ENCODE measurements at places on chromosomes 12 and 14.
A peak's percentile ranks its signal among the peaks of the same experiment; 100 is the strongest.

- peak; percentile 64 for DNase-seq
These were observed 799 bp downstream of the SLC38A6 start for GRCh38 chr14:60981633-60982455.

- no peak for DNase-seq
These were observed 95.3 kb downstream of the RIMBP2 start for GRCh38 chr12:130620756-130621155.

GRCh38 chr12:13570005-13570694 lies 373.6 kb downstream of the EMP1 start:
- DNase-seq: no peak

GRCh38 chr12:127485528-127485927 lies 781.4 kb upstream of the TMEM132C start:
- DNase-seq: no peak

DNA sequence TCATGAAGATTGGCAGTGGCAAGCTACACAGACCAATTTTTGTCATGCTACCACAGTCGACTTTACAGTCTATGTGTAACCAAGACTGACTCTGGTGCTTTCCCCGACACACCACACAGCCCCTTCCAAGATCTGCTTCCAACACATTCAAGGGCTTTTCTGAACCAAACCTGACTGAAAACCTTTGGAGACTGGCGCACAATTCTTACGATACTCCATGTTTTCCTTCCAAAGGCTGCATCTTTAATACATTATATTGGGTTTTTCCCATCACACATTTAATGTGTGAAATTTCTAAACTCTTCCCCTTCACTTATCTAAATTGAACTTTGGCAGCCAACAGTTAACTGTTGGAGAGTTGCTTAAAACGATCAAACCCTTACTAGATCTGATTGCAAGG lies 127.7 kb upstream of the SOX5 start:
- no peak for DNase-seq

DNA sequence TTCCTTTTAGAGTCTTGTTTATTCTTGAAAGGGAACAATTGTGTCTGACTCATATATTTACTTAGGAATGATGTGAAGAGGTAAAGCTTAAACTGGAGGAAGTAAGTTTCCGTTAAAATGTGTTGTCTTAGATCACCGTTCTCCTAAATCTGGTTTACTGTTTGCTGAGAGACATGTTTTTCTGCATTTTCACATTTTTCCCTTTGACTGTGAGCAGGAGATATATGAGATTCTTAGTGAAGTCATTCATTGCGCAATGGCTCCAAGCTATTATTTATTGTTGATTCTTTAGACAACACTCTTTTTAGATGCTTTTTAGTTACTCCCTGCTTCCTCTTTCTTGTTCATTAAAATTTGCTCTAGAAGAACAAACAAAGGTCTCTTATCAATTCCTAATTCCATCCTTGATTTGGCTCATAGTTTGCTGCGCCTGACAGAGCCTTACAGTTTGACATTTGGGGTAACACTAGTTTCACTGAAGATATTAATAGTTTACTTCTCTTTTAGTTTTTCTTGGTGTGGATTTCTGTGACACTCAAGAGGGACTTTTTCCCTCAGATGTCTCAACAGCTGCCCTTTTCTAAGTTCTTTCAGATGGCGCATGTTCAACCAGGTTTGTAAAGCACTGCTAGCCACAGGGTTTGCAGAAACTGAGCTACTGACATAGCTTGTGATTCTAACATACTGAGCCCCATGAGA lies 11.4 kb downstream of the CLECL1 start:
- no peak for DNase-seq

- DNase-seq: no peak
These were observed 255.2 kb downstream of the NRXN3 start for GRCh38 chr14:78425330-78425729.

DNA sequence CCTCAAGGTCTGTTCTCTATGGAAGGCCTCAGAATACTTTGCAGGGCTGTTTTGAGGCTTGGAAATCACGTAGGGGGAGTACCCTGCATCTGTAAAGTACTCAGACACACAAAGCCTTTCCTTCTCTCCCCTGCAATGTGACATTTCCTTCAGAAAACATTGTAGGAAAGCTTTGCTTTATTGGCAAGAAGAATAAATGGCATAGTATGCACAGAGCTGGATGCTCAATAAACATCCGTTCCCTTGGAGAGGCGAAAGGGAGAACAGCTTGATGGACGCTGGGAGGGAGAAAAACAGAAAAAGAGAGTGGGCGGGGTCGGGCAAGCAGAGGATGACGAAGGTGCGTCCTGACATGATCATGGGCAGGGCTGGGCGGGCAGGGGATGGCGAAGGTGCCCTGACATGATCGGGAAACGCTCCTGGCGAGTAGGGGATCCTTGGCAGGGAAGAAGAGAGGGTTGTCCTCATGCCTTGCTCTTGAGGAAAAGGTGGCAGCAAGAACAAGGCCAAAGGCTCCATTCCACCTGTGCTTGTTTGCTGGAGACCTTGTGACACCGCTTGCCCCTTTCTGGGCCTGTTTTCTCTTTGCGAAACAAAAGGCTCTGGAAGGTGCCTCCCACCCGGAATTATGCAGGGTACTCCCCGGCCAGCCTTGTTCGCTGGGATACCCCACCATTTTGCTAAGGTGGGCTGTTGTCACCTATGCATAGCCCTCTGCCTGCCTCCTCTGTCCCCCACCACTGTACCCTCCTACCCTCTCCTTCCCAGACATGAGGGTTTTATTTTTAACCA lies 21.1 kb downstream of the IRF2BPL start:
- DNase-seq: no peak

DNA sequence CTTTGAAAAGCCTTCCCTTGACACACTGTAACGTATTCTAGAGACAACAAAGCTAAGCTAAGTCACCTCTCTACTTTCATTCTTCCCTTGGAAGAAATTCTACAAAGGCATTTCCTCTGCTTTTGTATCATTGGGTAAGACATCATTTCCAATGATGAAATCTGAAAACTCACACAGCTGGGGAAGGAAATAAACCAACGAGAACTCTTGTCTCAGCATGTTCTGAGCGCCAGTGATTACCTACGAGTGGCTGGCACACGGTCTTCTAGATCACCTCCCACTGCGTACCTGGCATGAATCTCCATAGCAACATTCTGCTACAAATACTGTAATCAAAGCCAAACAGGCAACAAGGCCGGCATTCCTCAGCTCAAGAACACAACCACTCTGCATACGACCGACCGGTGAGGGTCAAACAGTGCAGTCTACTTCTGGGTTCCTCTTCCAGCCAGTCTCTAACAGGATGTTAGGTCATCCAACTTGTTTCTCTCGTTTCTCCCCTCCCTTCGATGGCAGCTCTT lies 7.6 kb downstream of the VPS37B start:
- peak; percentile 77 for DNase-seq

GRCh38 chr14:54220704-54221431 lies 175.9 kb upstream of the CDKN3 start:
- DNase-seq: no peak

DNA sequence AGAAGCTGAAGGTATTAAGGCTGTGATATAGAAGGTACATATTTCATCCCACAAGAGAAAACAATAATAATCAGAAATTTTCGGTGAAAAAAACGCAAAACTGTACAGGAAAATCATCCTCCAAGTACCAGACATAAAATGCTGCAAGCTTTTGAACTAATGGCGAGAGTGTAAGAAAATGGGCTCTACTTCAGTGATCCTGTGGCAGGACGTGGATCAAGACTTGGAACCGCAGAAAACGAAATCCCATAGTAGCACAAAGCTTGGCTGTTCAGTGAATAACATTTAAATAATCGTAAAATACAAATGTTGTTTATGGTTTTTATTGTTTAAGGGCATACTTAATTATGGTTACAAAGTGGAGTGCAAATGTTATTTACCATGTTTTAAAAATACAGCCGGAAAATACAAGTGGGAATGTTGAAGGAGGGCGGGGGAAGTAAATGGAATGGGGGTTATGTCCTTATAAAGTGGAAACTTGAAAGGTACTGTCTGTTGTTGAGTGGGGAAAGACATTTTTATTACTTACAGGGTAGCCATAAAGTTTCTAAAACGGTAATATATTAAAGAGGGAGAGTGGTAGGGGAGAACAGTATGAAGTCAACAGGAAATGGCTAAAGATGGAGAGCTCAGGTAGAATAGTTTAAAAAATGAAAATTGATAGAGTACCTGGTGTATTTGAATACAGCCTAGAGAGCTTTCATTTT lies 1.1 kb downstream of the SMIM10L1 start:
- peak; percentile 48 for DNase-seq

DNA sequence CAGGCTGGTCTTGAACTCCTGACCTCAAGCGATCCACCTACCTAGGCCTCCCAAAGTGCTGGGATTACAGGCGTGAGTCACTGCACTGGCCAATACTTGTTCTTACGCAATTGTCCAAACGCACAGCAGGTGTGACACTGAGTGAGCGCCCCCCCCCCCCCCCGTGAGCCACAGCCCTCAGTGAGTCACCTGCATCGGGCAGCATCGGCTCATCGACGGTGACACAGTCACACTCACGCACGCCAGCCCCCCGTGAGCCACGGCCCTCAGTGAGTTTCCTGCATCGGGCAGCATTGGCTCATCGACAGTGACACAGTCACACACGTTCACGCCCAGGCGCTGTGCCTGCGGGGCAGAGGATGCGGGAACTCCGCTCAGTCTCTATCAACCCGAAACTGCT lies 42.5 kb downstream of the GALNT9 start:
- no peak for DNase-seq

GRCh38 chr14:94143239-94143638 lies 13.8 kb upstream of the IFI27L2 start:
- DNase-seq: no peak

- DNase-seq: peak; percentile 39
These were observed 23.3 kb downstream of the GABARAPL1 start for GRCh38 chr12:10235761-10236631.

DNA sequence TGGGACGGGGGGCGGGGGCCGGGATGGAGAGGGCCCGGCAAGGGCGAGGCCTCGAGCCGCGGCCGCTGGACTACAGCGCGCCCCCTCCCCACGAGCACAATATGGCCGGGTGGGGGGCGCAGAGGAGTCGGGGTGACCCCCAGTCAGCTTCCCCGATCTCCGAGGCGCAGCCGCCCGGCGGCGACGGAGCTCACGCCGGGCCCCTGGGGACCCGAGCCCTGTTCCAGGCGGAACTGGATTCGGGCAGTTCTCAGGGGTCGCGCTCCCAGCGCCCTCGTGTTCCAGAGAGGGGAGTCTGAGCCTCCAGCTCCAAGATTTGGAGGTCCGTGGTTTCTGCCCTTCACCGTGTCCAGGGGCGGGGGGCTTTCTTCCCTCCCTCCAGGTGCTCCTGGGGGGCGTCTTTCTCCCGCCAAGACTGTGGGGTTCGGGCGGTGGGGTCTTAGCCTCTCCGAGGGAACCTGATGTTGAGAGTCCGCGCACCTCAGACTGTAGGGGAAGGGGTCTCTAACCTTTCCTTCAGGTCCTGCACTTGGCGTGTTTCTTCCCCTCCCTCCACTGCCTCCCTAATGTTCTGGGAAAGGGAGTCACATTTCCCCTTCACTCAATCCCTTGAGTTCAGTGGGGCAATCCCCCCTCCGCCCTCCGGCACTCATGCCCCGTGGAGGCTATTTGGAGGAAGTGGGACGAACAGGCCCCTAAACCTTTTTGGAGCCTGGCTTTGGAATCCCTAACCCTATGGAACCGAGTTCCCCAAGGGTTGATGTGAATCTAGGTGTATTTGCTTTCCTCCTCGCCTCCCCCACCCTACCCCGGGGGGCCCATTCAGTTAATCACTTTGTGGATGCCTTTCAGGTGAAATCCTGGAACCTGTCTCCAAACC lies 584 bp downstream of the ACVR1B start:
- DNase-seq: no peak

- no peak for DNase-seq
These were observed 26.9 kb downstream of the TEP1 start for GRCh38 chr14:20386276-20386855.

- DNase-seq: no peak
These were observed 711 bp downstream of the MARS1 start for GRCh38 chr12:57488402-57489156.

GRCh38 chr12:2654741-2655140 lies 140.0 kb upstream of the FKBP4 start:
- DNase-seq: no peak
